ENCODE measurements at places on chromosomes 6 and 20. TPM values are rescaled to one million over a fixed set of nuclear protein-coding genes. Genes with fewer than 3 reads are reported as not detected.

DNA sequence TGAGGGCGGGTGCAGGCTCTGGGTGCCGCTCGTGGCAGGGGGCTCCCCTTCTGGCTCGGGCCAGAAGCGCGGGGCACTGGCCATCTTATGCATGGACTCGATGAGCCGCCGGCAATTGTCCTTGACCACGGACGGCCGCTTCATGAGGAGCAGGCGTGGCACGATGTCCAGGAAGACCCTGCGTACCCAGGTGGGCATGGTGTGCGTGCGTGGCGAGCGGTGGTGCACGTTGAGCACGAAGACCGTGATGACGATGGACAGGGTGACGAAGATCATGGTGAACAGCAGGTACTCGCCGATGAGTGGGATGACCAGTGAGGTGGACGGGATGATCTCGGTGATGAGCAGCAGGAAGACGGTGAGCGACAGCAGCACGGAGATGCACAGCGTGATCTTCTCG lies 11.0 kb downstream of the CHRNA4 start:
- no peak for DNase-seq

DNA sequence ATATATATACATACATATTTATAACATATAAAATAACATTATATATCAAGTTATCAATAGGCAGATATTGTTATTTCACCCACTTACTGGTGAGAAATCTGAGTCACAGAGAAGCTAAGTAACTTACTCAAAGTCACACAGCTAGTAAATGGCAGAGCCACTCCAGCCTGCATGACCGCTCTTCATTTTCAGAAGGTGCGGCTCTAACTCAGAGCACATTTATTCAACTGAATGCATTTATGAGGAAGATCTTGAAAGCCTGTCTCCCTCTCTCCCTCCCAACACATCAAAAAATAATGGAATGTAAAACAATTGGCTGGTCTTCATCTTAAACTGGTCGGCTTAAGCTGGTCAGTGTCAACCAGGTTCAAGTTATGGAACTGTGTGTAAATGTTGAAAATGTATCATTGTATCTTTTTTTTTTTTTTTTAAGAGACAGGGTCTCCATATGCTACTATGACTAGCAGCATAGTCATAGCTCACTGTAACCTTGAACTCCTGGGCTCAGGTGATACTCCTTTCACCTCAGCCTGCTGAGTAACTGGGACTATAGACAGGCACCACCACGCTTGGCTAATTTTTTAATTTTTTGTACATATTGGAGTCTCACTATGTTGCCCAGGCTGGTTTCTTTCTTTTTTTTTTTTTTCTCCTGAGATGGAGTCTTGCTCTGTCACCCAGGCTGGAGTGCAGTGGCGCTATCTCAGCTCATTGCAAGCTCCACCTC lies 70.7 kb upstream of the NCOA3 start:
- DNase-seq: no peak

BNIP5 gene
- polyA plus RNA-seq: 0.17 TPM

NUP43 gene
- polyA plus RNA-seq: 67.9 TPM

TTK gene
- polyA plus RNA-seq: 33.2 TPM

DNA sequence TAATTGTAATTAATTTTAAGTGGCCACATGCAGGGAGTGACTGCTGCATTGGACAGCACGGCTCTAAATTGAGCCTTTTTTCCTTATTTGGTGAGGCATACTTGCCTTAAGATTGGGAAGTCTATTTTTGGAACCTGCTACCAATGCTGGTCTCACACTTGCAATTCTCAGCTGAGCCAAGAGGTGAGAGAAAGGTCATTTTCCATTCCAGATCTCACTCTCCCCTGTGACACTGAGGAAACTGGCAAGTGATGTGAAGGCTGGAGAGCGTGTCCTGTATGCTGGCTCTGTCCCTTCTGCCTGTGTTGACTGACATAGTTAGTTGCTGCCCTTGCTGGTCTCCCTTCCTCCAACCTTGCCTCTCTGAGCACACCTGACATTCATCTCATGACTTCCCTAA lies 735 bp upstream of the MOG start:
- DNase-seq: no peak

DNA sequence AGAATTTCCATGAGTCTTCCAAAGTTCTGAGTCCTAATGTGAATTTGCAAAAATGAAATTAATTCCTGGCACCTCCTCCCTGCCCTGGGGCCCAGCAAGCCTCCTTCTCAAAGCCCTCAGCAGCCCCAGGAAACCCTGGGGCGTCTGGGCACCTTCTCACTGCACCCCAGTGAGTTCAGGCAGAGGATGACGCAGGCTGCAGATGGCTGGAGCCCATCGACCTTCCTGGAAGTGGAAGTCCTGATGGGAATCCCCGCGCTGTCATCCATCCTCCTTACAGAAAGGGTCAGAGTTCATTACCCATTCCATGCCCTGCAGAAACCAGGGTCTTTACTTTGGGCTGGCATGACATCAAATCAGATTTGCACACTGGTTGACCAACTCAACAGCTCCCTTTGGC lies 31.6 kb downstream of the DLL1 start:
- no peak for DNase-seq
